ENCODE measurements at places on chromosomes 6 and 20.

- no peak for DNase-seq
Observed at GRCh38 chr20:8151372-8151771, 19.3 kb downstream of the PLCB1 start.

DNA sequence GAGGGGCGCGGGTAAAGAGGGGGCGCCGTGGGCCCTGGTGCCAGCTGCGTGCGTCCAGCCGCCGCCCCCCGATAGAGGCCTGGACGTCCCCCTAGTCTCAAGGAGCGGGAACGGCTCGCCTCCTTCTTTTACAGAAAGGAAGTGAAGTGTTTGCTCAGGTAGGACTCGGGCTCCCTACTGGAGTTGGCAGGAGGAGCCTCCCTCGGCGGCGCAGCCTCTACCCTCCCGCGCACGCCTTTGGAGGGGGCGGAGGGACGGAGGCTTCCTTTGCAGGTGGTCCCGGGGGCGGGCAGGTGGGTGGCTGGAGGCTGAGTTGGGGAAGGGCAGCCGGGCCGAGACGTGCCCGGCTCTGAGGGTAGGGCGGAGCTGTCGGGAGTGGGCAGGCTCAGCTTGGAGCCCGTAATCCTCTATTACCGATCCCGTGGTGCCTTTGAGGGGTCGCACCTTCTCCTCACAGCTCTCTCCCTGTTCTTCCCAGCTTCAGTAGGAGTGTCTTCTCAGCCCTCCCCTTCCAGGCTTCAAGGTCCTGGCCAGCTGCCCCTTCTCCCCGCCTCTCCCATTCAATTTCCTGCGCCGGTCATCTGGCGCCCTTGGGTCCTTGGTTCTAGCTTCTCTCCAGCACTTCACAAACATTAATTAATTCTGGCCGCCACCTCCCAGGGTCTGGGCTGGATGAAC lies 728 bp downstream of the ITPR3 start:
- DNase-seq = no peak

- no peak for DNase-seq
Observed at GRCh38 chr6:155968921-155969320, 513.3 kb upstream of the NOX3 start.

DNA sequence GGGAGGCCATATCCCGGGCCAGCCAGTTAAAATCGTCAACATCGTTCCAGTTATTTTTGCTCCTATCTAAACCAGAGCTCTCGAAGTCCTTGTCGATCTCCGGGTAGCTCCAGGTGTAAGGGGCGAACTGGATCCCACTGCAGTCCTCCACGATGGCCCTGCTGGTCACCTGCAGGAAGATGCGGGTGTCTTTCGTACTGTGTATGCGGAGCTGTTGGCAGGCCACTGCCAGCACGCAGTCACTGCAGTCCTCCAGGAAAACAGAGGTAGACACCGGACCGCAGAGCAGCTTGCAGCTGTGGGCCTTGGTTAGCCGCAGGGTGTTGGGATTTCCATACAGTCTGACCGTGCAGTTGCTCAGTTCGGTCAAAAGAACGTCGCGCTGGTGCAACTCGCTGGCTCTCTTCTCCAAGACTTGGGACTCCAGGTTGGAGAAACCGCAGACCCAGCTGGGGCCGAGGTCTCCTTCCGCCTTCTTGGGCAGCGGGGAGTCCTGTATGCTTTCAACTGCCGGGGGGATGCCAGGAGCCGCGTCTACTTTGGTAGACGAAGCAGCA lies 742 bp downstream of the TBCC start:
- peak; percentile 68 for DNase-seq

DNA sequence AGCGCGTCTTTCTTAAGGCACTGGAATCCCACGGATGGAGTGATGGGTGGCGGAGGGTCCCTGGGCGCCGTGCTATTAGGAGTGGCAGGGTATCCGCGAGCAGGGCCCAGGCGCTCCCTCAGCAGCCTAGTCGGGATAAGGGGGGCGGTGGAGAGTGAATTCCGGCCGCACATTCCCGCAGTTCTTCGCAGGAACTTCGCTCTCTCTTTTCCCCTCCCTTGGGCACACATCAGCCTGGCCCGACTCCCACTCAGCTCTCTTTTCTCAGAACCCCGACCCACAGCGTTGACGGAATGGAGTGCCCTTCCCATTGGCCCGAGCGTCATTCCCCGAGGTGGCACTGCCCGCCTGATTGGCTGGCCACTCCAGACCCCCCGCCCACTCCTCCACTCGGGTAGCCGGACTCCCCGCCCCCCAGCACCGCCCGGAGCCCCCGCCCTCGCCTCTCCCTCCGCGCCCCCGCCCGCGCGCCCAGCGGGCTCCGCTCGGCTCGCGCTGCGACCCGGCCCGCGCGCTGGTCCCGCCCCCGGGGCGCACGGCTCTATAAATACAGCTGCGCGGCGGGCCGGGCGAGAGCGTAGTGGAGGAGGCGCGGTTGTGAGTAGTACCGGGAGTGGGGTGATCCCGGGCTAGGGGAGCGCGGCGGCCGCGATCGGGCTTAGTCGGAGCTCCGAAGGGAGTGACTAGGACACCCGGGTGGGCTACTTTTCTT lies at the start of gene ID4:
TSS of gene ID4 (plus strand) at position 572 of the 712 bp plus-strand sequence. CDS start 385 bp downstream, outside the sequence.
- DNase-seq = peak; percentile 94

DNA sequence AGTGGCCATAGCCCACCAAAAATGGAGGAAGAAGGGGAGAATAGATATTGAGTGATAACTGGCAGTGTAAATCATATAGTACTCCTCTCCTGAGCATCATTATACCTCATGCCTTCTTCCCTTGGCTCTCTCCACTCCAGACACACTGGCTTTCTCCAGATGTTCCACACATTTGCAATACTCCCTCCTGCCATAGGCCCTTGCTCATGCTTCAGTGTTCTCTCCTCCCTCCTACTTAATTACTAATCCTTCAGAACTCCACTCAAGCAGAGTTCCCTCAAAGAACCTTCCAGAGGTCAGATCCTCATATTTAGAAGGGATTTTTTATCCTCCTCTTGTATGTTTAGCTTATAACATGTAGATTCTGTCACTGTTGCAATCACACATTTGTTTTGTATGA lies 279.5 kb upstream of the SUPT3H start:
- DNase-seq = no peak

- DNase-seq = no peak
Observed at GRCh38 chr6:105781915-105782314, 304.2 kb upstream of the PRDM1 start.

DNA sequence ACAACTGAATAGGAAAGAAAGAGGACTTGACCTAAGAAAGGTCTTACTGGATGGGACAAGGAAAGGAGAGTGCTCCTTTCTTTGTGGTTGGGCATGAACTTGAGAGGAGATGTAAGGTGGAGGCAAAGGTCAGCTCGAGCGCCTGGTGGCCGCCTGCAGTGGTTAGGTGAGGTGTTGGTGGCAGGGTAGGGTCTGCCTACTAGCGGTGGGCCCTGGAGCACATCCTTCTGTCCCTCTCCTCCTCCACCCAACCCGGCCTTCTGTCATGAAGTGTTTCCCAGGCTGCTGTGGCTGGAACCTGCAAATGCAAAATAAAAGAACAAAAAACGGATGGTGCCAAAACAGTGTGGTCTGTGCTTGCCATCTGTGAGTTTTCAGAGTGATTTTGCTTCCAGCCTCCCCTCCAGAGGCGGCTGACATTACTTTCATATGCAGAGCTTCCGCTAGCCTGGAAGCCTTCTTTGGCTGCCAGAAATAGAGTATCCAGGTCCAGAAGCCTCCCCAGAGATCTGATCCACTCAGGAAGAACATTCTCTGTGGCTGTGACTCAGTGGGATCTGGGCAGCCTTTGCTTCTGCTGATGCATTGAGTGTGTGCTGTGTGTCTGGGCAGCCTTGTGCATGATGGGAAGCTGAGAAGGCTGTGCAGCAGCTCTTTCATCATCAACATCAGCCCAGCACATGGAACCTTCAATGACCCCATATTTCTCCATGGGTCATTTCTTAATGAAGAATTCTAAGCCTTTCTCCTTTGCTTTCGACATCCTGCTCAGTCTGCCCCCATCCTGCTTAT lies 79.8 kb upstream of the FAM184A start:
- DNase-seq = no peak

- DNase-seq = no peak
Observed at GRCh38 chr20:50865591-50865990, 65.6 kb downstream of the ADNP start.

DNA sequence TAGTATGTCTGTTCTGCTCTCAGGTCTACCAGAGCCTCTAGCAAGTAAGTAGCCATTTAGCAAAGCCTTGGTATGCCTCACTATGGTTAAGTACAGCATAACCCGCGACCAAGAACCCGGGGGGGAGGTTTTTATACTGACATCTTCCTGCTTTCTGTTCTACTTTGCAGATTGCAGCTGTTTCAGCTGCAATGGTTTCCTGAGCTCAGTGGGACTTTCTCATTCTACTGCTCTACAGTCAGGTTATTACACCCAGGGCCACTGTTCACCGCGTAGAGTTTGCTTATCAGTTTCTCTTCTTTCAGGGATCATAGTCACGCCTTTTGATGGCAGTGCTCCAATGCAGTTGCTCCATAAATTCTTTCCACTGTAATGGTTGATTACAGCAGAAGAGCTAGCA lies 631.3 kb downstream of the TFAP2A start:
- DNase-seq = no peak

DNA sequence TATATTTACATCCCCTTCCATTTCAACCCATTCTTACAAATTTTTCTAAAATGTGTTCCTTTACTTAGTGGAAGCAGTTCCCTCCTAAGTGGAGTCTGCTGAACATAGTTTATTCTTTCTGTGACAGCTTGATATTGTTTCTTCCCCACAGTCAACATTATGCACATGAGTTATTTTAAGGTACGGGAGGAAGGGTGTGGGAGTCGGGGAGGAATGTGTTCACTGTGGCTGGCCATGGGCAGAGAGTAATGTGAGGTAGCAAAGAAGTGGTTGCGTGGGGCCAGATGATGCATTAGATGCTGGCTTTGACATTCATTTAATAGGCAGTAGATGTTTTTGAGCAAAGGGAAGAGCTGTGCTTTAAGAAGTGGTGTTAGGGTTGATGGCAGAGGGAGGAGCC lies 98.5 kb downstream of the ARMC2 start:
- DNase-seq = no peak

DNA sequence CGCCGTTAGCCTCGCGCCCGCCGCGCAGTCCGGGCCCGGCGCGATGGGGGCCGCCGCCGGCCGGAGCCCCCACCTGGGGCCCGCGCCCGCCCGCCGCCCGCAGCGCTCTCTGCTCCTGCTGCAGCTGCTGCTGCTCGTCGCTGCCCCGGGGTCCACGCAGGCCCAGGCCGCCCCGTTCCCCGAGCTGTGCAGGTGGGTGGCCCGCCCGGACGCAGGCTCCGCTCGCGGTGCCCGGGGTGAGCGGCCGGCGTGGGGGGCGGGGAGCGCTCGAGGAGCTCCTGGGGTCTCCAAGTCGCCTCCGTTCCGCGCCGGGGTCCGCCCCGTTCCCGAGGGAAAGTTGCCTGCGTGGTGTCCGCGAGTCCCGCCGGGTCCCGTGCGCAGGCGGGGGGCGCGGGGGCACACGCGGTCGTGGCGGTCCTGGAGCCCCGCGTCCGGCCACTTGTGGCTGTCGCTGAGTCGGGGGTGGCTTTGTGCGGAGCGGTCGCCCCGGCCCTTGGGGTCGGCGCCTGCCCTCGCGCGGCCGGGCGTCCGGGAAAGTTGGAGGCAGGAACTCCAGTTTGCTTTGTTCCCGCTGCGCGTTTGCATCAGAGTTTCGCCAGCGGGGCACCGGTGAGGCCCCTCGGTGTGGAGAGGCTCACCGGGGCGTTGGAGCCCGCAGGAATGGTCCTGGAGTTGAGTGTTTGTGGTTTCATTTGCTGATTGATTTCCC lies 476 bp downstream of the IGF2R start:
- DNase-seq = peak; percentile 73

- DNase-seq = no peak
Observed at GRCh38 chr20:44861531-44862006, 23.9 kb upstream of the YWHAB start.

GRCh38 chr20:33539129-33539528 lies 49.2 kb downstream of the CBFA2T2 start:
- no peak for DNase-seq

DNA sequence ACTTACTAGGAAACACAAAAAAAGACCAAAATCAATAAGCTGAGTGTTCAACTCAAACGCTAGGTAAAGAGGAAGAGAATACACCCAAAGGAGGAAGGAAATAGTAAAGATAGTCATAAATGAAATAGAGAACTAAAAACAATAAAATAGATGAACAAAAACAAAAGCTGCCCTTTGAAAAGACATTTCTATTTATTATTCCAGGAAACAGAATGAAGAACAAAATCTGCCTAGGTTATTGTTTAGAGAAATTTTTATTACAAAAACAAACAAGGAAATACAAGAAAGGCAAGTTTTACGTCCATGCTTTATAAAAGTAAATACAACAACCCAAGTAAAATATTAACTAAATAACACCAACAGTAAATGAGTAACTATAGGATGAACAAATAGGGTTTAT lies 20.1 kb downstream of the HLA-DMB start:
- no peak for DNase-seq

DNA sequence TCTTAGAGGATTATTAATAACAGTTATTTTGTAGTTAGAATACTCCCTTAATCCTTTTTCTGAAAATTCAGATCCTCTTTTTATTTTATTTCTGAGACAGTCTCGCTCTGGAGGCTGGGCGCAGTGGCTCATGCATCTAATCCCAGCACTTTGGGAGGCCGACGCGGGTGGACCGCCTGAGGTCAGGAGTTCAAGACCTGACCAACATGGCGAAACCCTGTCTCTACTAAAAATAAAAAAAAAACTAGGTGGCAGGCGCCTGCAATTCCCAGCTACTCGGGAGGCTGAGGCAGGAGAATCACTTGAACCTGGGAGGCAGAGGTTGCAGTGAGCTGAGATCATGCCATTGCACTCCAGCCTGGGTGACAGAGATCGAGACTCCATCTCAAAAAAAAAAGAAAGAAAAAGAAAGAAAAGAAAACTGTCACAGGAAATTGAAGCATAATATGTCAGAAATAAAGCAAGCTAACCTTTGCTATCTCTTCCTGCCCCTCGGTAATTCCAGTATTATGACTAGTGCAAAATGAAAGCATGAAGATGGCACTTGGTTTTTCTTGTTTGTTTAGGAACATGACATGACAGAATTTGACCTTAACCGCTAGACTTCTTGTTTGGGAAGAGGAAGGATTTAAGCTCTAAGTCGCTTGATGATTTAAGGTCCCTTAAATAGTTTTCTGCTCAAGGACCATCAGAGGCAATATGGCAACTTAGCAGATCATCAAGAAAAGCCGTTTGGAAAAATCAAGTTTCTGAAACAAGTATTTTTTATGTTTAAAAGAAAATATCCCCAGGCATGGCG lies 1.8 kb upstream of the RBM39 start:
- DNase-seq = no peak

DNA sequence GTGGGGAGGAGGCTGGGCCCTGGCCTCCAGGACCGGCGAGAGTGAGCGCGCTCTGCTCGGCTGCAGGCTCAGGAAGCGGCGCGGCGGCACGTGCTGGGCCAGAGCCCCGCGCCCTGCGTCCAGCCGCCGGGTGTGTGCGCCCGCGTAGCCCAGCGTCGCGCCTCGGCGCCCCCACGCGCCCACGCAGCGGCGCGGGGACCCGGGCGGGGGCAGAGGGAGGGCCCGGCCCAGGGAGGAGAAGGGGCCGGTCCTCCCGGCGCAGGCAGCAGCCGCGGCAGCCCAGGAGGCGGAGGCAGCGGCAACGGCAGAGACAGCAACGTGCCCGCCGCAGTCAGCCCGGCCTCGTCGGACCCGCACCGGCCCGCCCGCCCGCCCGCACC lies at the start of gene EYA2:
TSS of gene EYA2 (plus strand) at position 265 of the 380 bp plus-strand sequence. CDS start 95,168 bp downstream, outside the sequence.
- peak; percentile 70 for DNase-seq
